ENCODE measurements at places on chromosomes 6 and 20. TPM values are rescaled to one million over a fixed set of nuclear protein-coding genes. Genes with fewer than 3 reads are reported as not detected.

GRCh38 chr20:41398408-41398807 is 31.8 kb upstream of the EMILIN3 start:
- DNase-seq, result no peak

DNA sequence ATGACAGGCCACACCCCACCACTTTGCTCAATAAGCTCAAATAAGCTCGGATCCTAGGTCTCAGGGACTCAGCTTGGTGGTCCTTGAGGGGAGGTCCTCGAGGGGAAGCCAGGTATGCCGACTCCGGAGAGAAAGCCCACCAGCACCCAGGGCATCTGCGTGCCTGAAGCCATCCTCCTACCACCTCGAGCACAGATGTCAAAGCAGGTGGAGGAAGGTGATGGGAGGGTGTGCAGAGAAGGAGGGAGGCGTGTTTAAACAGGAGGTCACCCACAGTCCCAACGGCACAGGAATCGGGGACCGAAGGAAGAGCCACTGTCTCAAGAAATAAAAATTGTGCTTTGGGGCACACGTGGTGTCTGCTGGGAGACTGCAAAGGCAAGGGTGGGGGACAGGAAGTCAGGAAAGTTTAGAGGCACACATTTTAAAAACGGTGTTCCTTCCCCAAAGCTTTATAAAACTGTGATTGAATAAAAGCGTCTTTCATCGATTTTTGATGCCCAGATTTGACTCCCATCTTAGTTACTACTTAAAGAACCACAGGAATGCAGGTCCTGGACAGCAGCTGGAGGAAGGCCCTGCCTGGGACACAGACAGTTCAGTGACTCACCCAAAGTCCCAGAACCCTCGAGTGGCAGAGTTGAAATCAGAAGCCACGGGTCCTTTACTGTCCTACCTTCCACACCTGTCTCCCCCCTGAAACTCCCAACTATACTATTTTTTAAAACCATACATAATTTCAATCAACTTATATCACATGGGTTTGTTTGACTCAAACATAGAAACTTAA is 221.0 kb upstream of the PDE10A start:
- DNase-seq, result no peak

DNA sequence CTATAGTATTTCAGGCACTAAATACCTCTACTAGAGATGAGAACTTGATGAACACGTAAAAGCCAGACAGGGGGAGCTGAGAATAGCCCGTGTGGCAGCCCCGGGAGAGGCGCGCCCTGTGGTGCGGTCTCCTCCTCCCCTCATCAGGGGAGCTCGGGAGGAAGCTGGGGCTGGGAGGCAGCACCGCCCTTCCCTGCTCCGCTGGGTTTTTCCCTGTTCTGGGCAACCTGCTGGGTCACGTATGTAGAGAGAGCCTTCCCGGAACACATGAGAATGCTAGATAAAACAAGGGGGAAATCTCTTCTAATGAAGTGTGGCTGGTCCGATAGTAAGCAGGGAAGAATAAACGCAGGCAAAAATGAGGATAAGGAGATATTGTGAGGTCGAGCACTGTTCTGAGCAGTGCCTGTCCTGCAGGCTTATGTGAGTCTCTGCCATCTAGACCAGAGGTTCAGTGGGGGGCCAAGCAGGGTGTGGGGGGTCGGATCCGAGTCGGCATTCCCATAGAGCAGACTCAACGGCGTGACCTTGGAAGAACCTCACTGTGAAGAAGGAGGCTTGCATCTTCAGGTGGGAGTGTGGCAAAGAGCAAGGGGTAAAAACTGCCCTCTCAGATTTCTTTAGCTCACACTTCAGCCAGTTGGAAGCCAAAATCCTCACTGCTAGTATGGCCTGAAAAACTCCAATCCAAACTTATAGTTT is 13.4 kb upstream of the RPS6KA2 start:
- no peak for DNase-seq

DNA sequence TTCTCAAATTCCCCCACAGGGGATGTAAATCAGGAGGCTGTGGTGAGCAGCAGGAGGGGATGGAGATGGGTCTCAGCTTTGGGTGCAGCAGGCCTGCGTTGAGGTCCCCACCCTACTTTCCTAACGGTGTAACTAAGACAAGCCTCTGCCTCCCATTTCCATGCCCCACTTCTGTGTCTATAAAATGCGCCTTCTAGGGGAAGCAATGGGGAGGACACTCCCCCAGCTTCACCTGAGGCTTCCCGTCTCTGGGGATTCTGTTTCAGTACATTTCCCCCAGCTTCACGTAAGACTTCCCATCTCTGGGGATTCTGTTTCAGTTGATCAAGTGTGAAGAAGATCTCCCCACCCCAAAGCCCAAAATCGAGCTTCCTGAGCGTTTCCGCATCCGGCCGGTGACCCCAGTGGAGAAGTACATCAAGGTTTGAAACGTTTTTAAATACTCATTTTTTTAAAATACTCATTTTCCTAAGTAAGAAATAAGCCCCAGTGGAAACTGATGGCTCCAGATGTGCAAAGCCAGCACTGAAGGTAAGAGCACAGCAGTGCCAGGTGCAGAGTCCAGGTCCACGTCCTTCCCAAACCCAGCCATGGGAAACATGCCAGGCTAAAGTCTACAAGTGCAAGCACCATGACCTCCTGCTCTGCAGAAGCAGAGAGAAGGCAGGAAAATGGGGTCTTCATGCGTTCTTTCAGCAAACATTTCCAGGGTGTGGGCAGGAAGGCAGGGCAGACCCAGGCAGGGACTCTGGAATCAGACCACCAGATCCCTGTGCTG is 73.1 kb downstream of the ANKRD60 start:
- DNase-seq, result no peak

GRCh38 chr6:84329077-84329476 is 101.6 kb upstream of the CEP162 start:
- no peak for DNase-seq

DNA sequence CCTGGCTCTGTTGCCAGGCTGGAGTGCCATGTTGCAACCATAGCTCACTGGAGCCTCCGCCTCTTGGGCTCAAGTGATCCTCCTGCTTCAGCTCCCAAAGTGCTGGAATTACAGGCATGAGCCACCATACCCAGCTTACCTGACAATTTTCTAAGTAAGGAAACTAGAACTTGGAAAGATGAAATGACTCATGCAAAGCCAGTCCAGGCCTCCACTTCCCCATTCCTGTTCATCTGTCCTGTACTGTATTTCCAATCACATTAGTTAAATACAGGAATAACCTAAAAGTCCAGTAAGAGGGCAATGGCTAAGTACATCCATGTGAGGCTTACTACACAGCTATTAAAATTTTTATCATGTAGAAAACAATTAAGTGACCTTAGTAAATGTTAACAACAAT is 8.3 kb upstream of the ADGB start:
- no peak for DNase-seq

- DNase-seq, result no peak
Measured at GRCh38 chr6:107340881-107341280, 118.5 kb downstream of the PDSS2 start.

GRCh38 chr20:13028673-13029072 is 19.9 kb downstream of the SPTLC3 start:
- no peak for DNase-seq

DNA sequence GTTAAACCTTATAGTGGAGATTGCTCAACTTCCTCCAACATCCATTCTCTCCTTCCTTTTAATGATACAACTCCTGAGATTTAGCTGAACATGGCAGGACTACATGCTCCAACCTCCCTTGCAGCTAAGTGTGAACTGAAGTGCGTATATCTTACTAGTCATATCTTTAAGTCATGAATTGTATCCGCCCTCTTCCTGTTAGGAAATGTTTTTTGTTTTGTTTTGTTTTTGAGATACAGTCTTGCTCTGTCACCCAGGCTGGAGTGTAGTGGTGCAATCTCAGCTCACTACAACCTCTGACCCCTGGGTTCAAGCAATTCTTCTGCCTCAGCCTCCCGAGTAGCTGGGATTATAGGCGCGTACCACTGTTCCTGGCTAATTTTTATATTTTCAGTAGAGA is 8.8 kb upstream of the OSTM1 start:
- DNase-seq, result no peak

DNA sequence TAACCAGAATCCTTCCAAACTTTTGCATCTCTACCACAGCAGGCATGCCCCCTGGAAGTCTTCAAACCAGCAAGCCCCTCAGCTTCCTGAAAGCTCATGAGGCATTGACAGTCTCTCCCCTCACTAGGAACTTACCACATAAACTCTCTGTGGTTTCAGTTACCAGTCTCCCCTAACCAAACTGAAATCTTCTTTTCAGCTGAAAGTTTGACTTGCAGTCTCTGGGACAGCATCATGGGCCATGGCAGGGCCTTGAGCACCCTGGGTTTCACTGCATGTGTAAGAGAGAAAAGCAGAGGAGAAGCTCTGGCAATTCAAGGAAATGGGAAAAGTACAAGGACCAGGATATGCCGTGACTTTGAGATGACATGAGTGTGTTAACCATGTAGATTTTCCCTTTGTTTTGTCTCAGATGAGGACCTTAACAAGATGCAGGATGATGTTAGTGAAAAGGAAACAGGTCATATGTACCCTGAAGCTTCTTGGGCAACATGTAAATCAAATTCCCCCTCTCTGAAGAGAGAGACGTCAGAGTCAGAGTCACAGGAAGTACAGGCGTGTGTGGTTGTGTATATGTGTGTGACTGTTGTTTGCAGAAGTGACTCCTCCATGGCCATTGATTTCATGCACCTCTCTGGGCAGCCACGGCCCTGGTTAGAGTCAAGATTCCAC is 106.3 kb downstream of the TNFRSF21 start:
- no peak for DNase-seq

DNA sequence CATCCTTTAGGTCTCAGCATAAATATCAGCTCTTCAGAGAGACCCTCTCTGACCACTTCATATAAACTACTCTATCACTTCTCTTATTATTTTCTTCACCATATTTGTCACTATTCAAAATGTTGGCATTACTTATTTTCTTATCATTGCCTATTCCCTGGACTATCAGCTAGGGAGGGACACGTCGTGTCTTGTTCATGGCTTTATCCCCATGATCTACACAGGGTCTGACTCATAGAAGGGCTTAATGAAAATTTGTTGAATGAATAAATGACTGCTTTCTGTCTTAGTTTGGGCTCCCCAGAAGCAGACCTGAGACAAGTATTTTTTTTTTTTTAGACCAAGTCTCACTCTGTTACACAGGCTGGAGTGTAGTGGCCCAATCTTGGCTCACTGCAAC is 3.0 kb upstream of the CDK5RAP1 start:
- DNase-seq, result no peak

GRCh38 chr20:14707026-14707680 is 369.7 kb upstream of the FLRT3 start:
- no peak for DNase-seq

ZNF831 gene
- total RNA-seq, result 0.05 TPM

MAPK13 gene
- total RNA-seq, result 1.9 TPM

HLA-DRB1 gene
- total RNA-seq, result 15.3 TPM

SCUBE3 gene
- 0.03 TPM for total RNA-seq

PGBD1 gene
- 1.0 TPM for total RNA-seq

ARFGEF3 gene
- total RNA-seq, result 0.18 TPM

Measured in left lobe of liver (tissue), 2 donors.